Jurkat, Clone E6-1 (cell line): ENCODE measurements at places on chromosomes 16 and 17.

DNA sequence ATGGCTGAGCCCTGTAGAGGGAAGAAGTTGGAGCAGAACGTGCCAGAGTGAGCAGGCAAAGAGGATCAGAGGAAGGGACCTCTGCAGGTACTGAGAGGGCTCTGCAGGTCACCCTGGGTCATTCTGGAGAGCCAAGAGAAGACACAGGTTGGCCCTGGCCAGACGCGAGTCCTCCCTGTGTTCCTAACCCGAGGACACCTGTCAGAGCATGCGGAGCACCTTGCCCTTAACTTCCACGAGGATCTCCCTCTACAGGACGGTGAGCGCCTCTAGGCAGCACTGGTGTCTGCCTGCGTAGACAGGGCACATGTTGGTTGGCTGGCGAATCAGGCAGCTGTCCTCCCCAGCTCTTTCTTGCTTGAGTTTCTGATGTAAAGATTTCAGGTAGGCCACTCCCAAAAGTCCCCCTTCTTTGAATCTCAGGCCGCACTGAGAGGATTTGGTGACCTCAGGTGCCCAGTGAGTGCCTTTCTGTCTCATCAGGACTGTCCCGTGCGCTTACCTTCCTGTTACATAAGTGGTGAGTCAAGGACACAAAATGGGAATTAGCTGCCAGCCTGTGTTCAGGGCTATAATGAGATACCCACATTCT lies 45.3 kb downstream of the MPRIP start:
- DNase-seq: no peak

GRCh38 chr16:73028721-73029361 lies 19.1 kb downstream of the ZFHX3 start:
- no peak for DNase-seq

DNA sequence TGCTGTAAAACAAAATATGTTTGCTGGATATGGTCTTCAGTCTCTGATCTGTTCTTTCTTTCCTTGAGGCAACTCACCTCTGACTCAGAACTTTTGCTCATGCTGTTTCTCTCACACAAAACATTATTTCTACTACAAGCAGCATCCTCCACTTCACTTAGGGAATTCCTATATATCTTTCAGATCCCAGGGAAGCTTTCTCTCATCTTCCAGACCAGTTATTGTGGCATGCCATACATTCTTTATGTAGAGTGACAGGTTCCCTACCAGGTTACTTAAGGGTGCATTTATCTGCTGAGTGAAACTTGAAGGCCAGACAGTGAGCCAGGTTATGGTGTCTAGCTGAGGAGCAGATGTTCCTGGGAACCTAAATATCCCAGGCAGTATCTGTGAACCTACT lies 1226.0 kb downstream of the CDH8 start:
- DNase-seq: no peak

DNA sequence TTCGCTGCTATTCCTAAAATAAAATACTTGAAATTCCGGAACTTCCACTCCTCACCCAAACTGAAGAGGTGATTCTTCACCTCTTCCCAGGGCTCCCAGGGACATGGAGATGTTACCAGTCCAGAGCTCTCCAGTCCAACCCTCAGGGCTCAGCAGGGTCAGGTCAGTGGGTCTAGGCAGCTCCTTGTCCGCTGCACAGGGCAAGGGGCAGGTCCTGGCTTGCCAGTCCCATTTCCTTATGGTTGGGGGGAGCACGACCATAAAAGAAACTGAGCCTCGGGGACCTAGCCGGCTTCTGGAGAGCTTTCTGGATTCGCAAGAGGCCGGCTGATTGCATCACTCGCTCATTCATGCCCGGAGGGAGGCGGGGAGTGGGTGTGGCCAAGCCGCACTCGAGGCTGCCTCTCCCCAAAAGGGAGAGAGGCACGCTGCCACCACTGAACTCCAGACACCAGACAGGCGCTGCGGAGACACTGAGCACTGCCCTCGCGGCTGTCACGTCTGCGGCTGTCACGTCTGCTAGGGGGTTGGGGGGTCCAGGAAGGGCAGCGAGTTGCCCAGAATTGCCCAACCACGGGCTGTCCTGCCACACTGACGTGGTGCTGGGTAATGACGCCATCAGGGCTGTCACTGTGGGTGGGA lies 15.8 kb downstream of the SLC7A5 start:
- peak; percentile 82 for DNase-seq

- no peak for DNase-seq
Measured at GRCh38 chr16:89476379-89476778, 14.0 kb downstream of the ANKRD11 start.

- no peak for DNase-seq
Measured at GRCh38 chr17:10741416-10742135, 11.8 kb upstream of the TMEM220 start.

DNA sequence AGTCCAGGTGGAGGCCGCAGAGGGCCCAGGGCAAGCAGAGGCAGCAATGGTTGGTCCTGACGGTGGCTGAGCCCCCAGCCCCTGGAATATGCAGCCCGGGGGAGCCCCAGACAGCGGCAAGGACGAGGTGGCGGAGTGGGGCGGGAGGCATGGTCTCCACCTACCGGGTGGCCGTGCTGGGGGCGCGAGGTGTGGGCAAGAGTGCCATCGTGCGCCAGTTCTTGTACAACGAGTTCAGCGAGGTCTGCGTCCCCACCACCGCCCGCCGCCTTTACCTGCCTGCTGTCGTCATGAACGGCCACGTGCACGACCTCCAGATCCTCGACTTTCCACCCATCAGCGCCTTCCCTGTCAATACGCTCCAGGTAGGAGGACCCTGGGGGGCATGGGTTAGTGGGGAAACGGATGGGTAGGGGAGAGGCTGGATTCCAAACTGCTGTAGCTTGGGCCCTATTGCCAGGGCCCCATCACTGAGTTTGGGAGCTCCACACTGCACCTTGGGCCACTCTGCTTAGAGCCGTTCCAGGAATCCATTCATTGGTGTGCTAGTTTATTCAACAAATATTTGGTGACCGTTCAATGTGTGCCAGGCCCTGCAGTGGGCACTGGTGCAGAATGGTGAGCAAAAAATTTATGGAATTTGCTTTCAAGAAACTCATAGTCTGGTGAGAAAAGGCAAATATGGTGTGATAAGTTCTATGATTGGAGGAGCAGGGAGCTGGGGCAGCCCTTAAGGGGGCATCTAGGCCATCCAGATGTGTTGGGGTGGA lies 3.8 kb downstream of the RASL10B start:
- no peak for DNase-seq

DNA sequence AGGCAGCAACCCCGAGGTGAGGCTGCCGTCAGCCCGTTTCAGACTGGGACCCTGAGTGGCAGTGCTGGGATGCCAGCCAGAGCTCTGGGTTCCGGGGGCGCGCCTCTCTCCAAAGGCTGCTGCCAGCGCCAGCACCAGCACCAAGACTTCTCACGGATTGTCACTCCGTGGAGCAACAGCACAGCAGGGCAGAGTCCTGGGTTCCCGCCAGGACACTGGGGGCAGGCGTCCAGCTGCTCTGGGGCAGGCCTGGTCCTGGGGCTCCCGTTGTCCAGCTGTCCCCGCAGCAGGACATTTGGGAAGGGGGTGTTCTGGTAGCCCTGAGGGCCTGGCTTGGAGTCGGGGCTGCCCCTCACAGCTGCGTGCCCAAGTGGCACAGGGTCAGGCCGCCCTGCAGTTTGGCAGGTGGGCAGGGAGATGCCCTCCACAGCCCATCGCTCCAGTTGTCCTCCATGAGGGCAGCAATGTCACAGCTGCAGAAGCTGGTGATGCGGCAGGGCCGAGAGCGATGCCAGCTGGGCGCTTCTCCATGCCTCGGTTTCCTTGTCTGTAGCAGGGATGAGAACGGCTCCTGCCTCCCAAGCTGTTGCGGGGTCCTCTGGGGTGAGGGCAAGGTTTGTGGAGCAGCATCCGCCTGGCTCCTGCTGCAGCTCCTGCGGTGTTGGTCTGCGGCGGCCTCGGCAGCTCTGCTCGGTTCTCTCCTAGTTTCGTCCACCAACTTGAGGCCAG lies 137.3 kb upstream of the CIBAR2 start:
- DNase-seq: no peak

GRCh38 chr16:85524630-85525419 lies 88.3 kb upstream of the GSE1 start:
- no peak for DNase-seq

DNA sequence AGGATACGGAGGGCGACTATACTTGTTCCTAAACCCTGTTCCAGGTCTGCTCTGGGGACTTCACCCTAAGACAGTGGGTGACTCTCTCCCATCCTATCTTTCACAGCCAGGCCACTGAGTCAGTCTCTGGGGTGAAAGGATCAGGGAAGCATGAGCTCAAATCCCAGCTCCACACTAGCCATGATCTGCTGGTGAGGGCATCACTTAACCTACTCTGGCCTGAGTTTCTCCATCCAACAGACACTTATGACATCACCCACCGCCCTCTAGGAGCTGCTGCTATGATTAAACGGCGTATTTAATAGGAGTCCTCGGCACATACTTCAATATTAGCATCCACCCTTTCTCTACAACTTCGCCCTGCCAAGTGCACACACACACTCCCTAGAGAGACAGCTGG lies 10.1 kb downstream of the GAST start:
- DNase-seq: no peak

DNA sequence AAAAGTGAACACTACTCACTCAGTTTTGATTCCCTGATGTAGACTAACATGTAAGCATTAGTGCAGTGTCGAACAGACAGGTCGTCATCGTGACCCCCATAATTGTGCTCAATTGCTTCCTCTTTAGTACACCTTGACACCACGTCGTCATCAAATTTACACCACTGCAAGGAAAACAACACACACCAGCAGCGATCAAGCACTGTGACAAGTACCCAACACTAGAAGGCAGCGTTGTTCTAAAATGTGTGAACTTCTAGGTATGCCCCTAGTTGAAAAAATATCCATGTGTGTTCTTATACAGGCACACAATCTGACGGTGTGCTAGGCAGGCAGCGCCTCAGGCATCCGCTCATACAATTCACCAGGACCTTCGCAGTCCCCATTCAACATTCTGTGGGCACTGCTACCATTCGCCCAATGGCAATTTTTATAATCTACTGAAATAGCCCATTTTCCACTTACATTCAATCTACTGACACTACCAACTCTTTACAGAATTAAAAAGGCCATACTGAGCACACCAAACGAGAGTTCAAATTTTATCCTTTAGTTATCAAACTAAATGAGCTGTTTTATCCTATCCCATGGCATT lies 23.1 kb downstream of the LITAFD start:
- peak; percentile 68 for DNase-seq

DNA sequence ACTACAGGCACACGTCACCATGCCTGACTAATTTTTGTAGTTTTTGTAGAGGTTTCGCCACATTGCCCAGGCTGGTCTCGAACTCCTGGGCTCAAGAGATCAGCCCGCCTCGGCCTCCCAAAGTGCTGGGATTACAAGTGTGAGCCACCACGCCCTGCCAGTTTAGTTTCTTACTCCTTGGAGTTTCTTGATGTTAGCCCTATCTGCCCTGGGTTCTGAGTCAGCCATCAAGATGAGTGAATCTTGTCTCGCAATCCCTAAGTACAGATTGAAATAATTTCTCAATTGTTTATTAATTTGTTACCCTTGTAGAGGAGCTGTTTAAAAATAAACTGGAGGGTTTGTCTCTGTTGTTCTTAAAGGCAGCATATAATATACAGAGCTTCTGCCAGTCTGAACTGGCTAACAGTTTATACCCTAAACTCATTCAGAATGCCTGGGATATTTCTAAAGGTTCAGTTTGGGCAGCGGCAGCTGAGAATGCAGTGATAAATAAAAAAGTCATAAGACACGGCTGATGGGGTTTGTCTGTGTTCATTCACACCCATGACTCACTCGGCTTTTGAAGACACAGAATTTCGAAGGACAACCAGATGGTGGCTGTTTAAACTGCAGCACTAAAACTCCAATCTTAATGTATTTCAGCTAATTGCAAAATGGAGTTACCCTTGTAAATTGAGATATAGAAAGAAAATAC lies 39.6 kb downstream of the GPRC5B start:
- no peak for DNase-seq

DNA sequence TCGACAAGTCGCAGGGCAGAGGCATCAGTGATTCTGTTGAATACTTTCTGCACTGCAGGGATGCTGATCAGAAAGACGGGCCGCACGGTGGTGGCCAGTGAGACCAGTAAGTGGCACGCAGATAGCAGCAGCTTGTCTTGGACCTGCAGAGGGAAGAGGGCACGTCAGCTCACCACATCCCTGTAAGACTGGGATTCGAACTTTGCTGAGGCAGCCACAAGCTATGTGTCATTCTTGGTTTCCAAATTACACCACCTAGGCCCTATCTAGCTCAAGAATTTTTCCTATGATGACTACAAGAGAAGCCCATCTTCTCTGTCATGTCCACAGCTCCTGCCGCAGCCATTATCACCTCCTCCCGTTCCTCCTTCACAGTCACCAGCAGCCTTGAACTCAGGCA lies 49.4 kb upstream of the GSG1L start:
- DNase-seq: no peak

GRCh38 chr16:72172105-72173034 lies at the start of gene PMFBP1:
Gene PMFBP1, minus strand, starts transcription at chr16:72172155. Its CDS starts 947 bp downstream, at chr16:72171208.
- peak; percentile 8 for DNase-seq

DNA sequence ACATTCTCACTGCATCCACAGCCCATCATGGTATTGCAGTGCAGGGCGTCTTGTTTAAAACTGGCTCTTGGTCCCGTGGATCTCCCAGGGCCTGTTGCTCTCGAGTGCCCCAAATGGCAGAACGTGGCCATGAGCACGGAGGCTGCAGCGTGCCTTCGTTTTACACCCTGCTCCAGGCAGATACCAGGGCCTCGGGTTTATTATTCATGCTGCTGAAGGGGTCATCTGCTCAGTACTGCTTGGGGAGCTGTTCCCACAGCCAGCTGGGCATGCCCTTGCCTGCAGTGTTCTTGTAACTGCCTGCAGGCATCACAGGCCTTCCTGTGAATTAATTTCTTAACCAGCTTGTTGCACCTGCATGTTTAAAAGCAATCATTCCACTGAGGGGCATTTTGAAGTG lies 129.7 kb upstream of the CHMP6 start:
- peak; percentile 82 for DNase-seq

- no peak for DNase-seq
Measured at GRCh38 chr16:27634779-27635178, 84.8 kb downstream of the KATNIP start.

DNA sequence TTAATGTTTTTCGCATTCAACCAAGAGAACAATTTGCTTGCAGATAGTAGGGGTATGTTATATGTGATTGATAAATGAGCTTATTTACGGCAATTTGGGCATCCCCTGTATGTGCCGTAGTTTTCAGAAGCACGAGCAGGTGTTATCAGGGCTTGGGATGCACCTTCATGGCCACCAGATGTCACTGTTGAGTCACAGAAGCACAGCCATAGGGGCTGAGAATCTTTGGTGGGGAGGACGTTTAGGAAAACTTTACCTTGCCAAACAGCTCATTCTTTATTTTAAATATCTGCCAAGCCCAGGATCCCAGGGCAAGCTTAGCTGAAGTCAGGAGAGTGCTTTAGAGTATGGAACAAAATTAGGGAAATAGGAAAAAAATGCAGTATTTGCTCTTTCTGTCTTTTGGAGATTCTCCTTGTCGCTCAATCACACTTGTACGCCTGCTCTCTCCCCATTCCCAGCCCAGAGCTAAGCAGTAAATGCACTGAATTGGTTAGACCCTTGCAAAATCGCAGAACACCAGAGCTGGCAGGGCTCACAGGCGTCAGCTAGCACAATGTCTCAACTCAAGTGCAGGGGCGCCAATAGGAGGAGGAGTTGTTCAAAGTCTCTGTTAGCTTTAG lies 93.6 kb upstream of the MPHOSPH6 start:
- DNase-seq: peak; percentile 28

GRCh38 chr17:43814714-43815113 lies 18.2 kb downstream of the MPP3 start:
- DNase-seq: no peak

- no peak for DNase-seq
Measured at GRCh38 chr16:89931964-89932363, 8.8 kb downstream of the TUBB3 start.
